ENCODE measurements at places on chromosomes 4 and X.

GRCh38 chr4:164379694-164380093 is 374.2 kb upstream of the SMIM31 start:
- DNase-seq: no peak

- no peak for DNase-seq
Observed at GRCh38 chr4:3700223-3700622, 66.0 kb upstream of the ADRA2C start.

GRCh38 chrX:43560247-43560946 is 95.7 kb upstream of the MAOA start:
- no peak for DNase-seq

DNA sequence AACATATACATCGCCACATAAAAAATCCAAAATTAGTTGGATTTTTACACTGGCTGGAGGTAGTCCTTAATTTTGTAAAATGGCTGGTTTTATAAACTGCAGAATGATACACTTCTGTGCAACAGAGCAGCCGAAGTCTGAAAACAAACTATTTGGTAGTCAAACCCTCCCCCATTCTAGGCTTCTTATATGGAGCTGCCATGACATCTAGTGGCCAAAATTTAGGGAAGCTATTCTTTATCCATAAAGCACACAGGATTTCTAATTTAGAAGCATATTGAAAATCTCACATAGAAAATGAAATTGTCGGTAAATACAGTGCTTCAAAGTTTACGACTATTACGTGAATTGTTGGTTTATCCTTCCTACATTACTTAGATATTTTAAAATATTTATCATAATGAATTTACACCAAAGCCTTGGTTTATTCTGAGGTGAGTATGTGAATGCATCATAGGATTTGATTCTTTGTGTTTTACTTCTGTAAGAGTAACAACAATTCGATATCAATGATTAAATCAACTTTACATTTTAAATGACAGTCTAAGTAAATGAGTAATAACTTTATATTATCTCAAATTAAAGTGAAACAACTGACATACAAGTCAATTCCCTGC is 113.4 kb upstream of the FAM241A start:
- DNase-seq: no peak

- no peak for DNase-seq
Observed at GRCh38 chr4:173205656-173206055, 37.0 kb downstream of the GALNT7 start.

GRCh38 chrX:122850326-122850725 is 333.8 kb upstream of the GRIA3 start:
- DNase-seq: no peak

- DNase-seq: no peak
Observed at GRCh38 chr4:108533245-108533844, 87.0 kb upstream of the RPL34 start.

- DNase-seq: no peak
Observed at GRCh38 chr4:54635318-54635717, 22.4 kb upstream of the KIT start.

All from stimulated activated CD8-positive, alpha-beta memory T cell treated with anti-CD3 and anti-CD28 coated beads, Interleukin-15, amount 100 ng/mL, for 1 hour (primary cell).